Activated CD8-positive, alpha-beta memory T cell treated with anti-CD3 and anti-CD28 coated beads, Interleukin-2, amount 50 U/mL, for 48 hours (primary cell): ENCODE measurements at places on chromosomes 5 and 9.

- no peak for DNase-seq
These were observed 23.4 kb downstream of the PROP1 start for GRCh38 chr5:177972613-177973012.

- no peak for DNase-seq
These were observed 78.1 kb downstream of the MED27 start for GRCh38 chr9:132001567-132001966.

- DNase-seq, result no peak
These were observed 40.8 kb upstream of the RNF130 start for GRCh38 chr5:180112181-180112861.

DNA sequence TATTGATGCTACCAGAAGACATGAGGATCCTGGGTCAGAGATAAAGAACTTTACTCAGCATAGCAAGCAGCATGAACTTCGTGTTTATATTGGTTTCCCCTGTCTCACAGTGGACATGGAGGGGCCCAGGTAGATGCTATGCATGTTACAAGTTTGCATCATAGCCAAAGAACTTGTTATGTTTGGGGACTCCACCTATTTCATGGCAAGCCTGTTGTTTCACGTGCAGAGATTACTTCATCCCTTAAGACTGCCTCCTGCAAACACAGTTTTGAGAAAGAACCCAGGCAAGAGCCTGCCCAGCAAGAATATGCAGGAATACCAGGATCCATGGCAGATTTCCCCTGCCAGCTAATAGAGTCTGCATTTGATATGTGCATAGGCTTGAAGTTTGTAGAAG lies 68.4 kb downstream of the RCL1 start:
- DNase-seq, result no peak

DNA sequence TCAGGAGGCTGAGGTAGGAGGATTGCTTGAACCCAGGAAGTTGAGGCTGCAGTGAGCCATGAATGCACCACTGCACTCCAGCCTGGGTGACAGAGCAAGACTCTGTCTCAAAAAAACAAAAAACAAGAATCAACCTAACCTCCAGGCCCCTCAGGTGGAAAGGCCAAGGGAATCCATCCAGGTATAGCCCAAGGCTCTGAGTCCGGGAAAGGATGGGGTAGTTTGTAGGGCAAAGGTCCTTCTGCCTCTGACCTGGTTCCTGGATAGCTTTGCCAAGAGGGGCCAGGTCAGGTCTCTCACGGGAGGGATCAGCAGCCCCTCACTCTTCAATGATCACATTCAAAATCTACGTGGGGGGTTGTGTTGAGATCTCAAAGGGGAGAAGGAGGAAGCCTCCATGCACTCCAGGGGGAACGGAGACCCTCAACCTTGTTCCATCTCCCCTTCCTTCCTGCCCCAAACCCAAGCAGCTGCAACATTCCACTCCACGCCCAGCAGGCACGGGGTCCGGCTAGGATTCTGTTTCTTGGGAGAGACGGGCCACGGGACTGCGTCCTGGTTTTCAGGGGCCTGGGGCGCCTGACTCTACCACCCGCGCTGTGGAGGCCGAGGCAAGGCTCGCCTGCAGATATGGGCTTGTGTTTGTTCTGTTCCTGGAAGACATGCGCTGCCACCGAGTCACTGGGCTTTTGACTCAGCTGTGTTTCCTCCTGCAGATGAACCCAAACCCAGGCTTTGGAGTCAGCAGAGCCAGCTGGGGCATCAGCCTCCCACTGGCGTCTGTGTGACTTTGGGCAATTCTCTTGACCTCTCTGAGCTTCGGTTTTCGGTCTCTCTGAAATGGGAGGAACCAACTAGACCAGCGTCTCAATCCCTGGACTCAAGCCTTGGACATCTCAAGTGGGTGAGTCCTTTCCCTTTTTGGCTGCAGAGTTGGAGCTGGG lies 35.5 kb downstream of the PLPP7 start:
- DNase-seq, result no peak
